Activated CD4-positive, CD25-positive, alpha-beta regulatory T cell treated with anti-CD3 and anti-CD28 coated beads, Interleukin-2, amount 50 U/mL, for 16 hours (primary cell): ENCODE measurements at places on chromosomes 7 and 10.

DNA sequence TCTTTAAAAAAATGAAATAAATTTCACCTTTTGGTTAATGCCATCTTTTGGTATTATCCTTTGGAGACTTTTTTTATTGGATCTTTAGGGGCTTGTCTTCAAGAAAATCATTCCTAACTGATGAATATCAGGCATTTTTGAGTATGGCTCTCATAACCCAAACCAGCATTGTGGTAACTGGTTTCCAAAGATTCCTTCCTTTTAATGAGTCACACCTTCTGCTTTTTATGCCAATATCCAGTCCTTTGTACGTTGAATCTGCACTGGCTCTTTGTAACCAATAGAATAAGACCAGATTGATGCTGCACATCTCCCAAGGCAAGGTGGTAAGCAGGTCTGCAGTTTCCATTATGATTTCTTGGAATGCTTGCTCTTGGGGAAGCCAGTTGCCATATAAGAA is 89.1 kb downstream of the GPR158 start:
- DNase-seq, result no peak

DNA sequence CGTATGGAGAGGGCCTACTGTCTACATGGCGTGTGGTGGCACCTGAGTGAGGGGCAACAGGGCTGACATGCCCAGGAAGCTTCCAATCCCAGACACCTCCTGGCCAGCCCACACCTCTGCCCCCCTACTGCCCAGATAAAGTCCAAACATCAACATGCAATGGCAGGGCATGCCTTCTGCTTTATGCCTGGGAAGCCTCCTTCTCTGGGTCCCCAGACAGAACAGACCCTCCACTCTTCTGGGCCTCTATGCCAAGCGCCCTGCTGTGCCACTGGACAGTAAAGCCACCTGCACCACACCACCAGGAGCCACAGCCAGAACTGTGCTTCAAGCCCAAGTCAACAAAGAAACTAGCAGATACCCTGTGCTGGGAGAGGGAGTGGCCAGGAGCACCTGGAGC is 12.5 kb downstream of the TMEM72 start:
- no peak for DNase-seq

GRCh38 chr7:16841681-16842080 is 36.9 kb upstream of the AGR2 start:
- no peak for DNase-seq

GRCh38 chr10:119414081-119414611 is 128.4 kb downstream of the RGS10 start:
- DNase-seq, result no peak

DNA sequence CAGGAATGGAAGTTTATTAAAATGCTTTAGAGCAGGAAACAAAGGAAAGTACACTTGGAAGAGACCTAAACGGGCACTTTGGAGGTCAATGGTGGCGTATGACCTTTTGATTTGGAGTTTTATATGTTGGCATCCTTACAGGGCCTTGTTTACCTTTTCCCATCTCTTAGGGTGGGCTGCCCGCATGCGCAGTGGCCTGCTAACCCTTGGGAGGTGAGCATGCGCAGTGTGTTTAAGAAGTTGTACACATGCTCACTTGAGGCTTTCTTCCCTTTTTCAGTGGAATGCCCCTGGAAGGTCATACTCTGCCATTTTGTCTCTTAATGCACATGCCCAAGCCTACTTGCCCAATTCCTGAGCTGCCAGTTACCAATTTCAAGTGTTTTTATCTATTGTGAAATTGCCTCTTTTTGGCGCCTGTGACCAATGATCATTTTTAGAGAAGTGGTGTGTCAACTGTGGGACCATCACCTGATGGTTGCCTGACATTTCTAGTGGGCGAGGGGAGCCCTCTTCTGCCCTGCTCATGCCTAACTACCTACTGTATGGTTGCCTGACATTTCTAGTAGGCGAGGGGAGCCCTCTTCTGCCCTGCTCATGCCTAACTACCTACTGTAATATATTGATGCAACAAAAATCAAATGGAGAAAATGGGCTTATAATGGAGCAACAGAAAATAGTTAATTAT is 138.0 kb downstream of the PPP1R9A start:
- no peak for DNase-seq

DNA sequence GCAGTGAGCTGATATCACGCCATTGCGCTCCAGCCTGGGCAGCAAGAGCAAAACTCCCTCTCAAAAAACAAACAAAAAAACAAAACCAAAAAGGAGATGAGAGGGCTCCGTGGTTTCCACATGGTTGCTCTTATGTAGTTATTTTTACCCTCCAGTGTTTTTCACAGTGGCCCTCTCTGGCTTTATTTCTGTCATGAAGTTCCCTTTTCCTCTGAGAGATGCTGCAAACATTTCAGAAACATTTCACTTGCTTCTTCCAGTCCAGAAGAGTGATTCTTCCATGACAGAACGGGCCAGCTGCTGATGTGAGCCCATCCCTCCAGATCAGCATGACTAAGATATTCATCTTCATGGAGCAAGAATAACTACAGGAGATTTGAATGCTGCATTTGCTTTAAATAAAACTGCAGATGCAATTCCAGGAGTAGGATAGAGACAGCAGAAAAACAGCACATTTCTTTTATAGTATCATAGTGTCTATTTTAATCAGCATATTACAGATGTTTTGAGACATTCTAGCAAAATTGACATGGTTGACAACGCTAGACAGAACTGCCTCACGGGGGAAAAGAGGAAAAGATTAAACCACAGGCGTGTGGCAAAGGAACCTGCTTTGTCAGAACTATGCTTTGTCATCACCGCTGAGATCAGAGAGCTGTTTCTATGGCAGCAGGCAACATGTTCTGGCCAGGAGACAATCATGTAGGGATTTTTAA is 40.3 kb downstream of the NRCAM start:
- no peak for DNase-seq

DNA sequence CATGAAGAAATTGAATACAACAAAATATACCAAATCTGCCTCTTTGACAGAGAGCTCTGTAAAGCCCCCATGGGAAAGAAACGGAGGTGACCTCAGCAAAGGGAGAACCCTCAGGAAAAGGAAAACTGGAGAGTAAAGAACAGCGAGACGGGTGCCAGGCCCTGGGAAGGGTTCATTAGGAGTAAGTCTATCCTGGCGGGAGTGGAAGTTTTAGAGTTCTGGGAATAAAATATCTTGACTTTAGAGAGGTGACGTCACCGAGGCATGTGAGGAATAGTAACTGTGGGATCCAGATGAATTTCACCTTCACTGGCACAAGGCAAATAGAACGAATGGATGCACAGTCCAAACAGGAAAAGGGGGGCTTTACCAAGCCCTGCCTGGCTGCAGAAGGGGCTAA is 362.8 kb upstream of the IGFBP3 start:
- no peak for DNase-seq

DNA sequence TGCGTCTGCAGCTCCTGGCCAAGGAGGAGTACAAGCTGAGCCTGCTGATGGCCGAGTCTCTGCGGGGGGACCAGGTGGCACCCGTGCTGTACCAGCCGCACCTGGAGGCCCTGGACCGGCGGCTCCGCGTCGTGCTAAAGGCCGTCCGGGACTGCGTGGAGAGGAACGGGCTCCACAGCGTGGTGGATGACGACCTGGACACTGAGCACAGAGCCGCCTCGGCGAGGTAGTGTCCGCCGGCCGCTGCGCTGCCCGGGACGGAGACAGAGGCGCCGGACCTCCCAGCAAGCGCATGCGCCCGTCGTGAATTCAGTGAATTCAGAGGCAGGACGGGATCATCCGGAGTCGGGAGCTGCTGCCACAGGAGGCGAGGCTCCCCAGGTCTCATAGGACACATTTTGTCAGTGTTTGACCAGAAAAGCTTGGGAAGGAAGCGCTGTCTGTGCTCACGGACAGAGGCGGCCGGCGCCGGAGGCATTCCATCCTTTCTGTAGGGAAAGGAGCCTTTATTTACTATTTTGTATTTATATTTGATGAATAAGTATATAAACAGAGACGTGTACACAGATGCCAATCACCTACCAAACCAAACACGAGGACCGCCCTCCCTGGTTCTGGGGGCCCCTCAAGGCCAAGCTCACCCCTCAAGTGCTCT is 30.1 kb upstream of the FOXL3 start:
- no peak for DNase-seq

- no peak for DNase-seq
Observed at GRCh38 chr7:44057849-44058758, 7.3 kb downstream of the PGAM2 start.

GRCh38 chr10:77109351-77109994 is 528.1 kb downstream of the KCNMA1 start:
- no peak for DNase-seq

GRCh38 chr10:77301305-77301730 is 336.3 kb downstream of the KCNMA1 start:
- DNase-seq, result no peak

DNA sequence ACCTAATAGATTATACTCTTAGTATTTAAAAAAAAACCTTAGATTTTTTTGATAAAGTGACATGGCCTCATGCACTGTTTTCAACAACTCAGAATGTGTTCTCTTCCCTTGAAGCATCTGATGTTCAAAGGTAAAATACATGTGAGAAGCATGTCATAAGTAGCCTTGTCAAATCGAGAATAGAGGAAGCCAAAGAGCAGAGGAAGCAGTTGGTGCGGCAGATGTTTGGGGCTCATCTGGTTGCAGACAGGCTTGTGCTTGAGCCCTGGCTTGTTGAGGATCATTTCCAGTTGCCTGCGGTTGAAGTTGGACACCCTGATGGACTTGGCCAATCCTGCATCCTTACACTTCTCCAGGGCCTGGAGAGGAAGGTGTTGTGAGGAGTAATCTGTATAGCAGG is 59.2 kb downstream of the AKR1E2 start:
- DNase-seq, result no peak

DNA sequence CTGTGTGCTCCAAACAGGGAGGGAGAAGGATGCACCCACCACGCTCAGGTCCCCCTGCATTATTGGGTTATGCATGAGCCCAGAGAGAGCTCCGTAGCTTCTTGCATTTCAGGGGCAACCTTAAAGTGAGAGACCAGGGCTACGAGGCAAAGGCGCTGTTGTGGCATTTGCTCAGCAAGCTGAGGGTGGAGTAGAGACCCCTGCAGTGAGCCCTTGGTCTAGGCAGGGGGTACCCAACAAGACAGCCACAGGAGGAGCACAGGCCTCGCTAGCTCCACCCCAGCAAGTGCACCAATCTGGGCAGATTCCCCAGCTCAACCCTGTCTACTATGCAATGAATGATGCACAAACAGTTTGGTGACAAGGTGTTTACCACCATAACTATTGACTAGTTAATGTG is 198.4 kb downstream of the CALN1 start:
- no peak for DNase-seq
